Activated T-cell treated with anti-CD3 and anti-CD28 coated beads for 48 hours (primary cell): ENCODE measurements at places on chromosomes 3 and 15.

DNA sequence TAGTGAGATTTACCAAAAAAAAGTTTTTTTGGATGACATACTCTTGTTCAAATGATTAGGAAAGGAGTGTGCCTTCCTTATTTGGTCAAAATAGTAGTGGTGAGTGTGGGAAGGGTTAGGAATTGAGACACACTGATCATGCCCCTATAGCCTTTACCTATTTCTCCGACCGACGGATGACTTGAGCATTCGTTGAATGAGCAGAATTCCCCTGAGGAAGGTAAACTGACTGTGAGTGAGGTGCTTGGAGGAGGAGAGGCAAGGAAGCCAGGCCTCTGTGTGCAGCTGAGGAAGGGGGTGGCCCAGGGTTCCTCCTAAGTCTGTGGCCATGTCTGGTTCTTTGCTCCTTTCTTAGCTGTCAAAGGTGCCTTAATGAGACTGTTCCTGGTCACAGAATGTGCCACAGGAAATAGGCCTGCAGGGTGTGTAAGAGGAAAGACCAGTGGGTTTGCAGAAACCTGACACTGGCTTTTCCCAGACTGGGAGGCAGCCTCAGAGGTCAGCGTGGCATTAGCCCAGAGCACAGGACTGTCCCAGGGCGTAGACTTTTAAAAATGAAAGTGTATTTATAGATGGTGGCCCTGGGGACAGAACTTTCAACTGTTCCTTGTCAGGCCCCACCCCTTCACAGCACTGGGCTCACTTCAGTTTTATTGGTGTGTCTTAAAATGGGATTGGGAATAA, 307.7 kb upstream of the C2CD4B start:
- DNase-seq, result no peak

GRCh38 chr15:80367094-80367493, 37.1 kb upstream of the ARNT2 start:
- no peak for DNase-seq

GRCh38 chr15:40739047-40739446, 16.0 kb downstream of the RMDN3 start:
- no peak for DNase-seq

DNA sequence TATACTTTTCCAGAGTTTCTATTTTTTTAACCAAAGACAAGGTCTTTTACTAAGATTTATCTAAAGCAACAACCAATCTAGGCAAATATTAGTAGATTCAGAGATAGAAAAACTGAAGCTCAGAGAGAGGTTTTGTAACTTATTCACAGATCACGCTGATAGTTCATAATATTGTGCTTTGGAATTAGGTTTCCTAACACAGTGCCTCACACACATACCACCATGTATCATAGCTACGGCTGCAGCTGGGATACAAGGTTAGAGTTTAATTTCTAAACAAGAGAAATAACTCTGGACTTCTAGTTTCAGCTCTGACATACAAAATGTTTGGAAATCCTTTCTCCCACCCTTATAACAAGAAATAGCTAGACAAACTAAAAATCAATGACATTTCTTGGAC, 565.7 kb downstream of the PYDC2 start:
- no peak for DNase-seq

- DNase-seq, result no peak
Measured at GRCh38 chr3:45987368-45988291, 8.0 kb downstream of the FYCO1 start.

DNA sequence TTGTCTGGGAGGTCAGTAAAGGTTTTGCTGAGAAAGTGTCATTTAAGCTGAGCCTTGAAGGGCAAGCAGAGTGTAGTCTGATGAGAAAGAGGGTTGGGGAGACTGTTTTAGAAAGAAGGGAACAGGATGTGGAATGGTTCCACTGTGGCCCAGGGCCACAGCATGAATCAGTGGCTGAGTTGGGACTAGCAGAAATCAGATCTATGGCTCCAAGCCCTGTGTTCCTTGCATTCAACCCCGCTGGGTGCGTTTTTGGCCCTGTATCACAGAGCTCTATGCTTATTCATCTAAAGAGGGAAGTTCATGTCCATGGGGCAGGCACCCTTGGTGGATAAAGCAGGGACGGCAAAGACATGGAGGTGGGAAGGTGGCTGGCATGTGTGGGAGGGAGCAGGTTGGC, 151.3 kb downstream of the CACNA1D start:
- no peak for DNase-seq

- no peak for DNase-seq
Measured at GRCh38 chr15:85785887-85786780, 8.6 kb downstream of the KLHL25 start.

GRCh38 chr3:11612515-11613188, 31.1 kb downstream of the VGLL4 start:
- DNase-seq, result no peak

- DNase-seq, result no peak
Measured at GRCh38 chr15:57496946-57497869, 94.5 kb upstream of the MYZAP start.

DNA sequence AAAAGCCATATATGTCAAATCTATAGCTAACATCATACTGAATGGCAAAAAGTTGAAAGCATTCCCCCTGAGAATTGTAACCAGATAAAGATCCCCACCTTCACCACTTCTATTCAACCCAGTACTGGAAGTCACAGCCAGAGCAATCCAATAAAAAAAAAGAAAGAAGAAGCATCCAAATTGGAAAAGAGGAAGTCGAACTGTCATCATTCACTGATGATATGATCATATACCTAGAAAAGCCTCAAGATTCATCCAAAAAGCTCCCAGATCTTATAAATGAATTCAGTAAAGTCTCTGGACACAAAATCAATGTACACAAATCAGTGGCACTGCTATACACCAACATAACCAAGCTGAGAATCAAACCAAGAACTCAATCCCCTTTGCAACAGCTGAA, 97.4 kb downstream of the CBLB start:
- DNase-seq, result no peak

DNA sequence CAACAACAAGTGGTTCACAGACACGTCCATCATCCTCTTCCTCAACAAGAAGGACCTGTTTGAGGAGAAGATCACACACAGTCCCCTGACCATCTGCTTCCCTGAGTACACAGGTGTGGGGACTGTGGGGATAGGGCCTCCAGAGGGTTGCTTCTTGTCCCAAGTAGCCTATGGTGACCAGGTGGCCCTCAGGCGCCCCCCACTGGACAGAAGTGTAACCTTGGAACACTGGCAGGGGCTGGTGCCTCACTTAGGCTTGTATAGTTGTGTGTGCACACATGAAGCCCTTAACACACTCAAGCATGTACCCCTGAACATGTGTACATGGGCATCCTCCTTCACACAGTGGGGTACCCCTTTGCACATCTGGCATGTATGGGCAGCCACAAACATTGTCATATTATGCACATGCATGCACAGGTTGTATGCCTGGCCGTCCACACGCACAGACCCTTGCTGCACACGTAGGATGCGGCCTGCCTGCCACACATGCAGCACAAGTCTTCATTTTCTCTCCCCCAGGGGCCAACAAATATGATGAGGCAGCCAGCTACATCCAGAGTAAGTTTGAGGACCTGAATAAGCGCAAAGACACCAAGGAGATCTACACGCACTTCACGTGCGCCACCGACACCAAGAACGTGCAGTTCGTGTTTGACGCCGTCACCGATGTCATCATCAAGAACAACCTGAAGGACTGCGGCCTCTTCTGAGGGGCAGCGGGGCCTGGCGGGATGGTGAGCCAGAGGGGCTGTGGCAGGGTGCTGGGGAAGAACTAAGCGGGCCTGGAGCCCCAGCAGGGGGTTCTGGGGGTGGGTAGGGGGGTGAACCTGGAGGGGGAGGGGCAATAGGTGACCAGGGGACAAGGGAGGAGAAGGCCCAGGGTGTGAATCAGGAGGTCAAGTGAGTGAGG, 11.7 kb upstream of the SEMA3B start:
- peak; percentile 38 for DNase-seq

- no peak for DNase-seq
Measured at GRCh38 chr15:68372291-68372811, 59.6 kb downstream of the ITGA11 start.

DNA sequence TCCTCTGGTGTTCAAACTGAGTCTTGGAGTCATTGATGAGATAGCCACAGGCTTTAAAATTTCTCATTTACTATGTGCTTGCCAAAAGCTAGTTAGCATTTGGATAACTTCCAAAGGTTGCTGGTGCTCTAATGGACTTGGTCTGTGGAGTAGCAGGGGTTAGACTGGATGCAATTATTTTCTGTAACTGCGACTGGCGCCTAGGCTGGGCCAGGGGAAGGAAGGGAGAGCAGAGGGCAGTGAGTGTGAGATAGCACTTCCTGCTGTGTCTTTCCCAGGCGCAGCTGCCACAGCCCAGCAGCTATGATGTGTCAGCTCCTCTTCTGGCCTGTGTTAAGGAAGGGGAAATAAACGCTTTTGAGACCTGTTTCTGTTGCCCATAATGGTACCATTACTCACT, 98.6 kb downstream of the MYRIP start:
- DNase-seq, result no peak

DNA sequence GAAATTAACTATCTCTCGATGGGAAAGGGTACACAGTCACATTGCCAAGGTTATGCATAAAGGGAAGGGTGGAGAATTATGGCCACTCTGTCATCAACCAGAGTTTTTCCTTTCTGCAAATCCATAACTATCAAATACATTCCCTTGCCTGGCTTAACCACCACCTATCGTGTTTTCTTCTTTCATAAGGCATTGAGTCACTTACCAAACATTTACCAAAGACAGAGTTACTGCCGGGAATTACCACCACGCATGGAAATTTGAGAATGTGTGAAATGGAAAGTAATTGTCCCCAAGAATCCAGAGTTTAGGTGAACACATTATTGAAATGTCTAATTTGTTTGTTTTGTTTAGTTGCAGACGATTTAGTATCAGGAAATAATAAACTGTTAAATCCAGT, 134.3 kb upstream of the LRRN1 start:
- DNase-seq, result no peak

- DNase-seq, result no peak
Measured at GRCh38 chr3:13294442-13295351, 125.4 kb downstream of the NUP210 start.

GRCh38 chr15:81303244-81304225, 20.4 kb downstream of the STARD5 start:
- no peak for DNase-seq

GRCh38 chr15:50503144-50503543, 43.3 kb downstream of the USP50 start:
- DNase-seq, result no peak

GRCh38 chr3:40477666-40478065, 744 bp downstream of the ZNF619 start:
- no peak for DNase-seq

- DNase-seq, result no peak
Measured at GRCh38 chr15:100531823-100532327, 3.1 kb upstream of the CERS3 start.

GRCh38 chr15:42141246-42141645, 15.2 kb downstream of the PLA2G4F start:
- DNase-seq, result no peak

GRCh38 chr15:83065431-83065830, 1.6 kb downstream of the BTBD1 start:
- no peak for DNase-seq

DNA sequence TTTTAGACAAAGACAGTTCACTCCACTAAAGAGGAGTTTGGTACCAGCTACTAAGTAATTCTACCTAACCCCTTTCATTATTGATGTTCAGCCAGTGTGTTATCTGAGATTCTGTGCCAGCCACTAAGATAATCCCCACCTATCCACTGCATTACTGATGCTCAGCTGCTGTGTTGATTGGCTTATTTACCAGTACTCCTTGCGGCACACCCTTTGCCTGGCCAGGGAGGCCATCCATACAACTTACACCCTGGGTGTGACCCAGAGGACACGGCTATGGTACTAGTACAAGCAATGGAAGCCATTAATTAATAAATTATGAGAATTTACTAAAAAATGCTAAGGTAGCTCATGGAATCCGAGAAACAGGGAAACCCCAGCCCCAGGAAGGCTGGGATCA, 290.7 kb upstream of the CTNNB1 start:
- DNase-seq, result no peak

- no peak for DNase-seq
Measured at GRCh38 chr15:65395567-65396202, 17.9 kb upstream of the IGDCC3 start.

GRCh38 chr3:31804251-31805051, 176.6 kb downstream of the OSBPL10 start:
- DNase-seq, result no peak

- DNase-seq, result no peak
Measured at GRCh38 chr3:38996193-38996592, 55.6 kb downstream of the SCN11A start.

GRCh38 chr3:17980863-17981262, 238.4 kb upstream of the TBC1D5 start:
- no peak for DNase-seq

GRCh38 chr3:13042127-13042701, 31.0 kb downstream of the IQSEC1 start:
- DNase-seq, result no peak

DNA sequence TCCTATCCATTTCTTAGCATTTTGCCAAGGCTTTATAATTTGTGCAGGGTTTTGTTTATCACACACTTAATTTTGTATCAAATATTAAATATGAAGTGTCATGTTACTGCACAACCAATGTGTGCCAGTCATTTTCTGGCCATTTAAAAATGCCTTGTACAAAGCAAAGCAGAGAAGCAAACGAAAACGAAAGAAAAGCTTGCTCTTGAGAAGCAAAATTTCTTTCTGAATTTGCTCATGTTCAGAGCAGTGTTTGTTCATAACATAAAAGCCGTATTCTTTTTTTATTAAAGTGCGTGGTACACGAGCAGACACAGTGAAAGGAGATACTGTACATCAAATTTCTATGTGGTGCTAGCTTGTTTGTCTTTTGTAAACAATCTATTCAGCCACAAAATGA, 792.6 kb downstream of the NAALADL2 start:
- no peak for DNase-seq

DNA sequence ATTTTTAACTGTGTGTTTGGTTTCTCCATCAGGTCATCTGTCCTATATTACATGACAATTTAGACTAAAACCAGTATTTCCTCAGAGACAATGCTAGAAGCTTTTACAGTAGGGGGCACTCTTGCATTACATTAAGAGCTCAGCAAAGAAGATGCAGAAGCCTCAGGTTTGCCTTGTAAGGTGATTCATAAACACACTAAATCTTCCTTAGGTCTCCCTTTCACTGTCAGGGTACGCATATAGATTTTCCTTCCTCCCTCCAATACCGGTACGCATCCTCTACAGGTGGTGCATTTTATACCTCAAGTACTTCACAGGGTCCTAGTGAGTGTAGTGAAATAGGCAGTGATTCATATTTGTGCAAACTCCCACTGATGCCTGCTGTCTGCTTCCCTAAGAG, 46.5 kb downstream of the CD86 start:
- no peak for DNase-seq

- DNase-seq, result no peak
Measured at GRCh38 chr3:42159147-42159546, 68.0 kb downstream of the TRAK1 start.

GRCh38 chr3:152825566-152825965, 9.4 kb upstream of the P2RY1 start:
- no peak for DNase-seq

- no peak for DNase-seq
Measured at GRCh38 chr3:143158014-143158988, 38.7 kb downstream of the CHST2 start.

- no peak for DNase-seq
Measured at GRCh38 chr15:73805504-73806089, 52.4 kb upstream of the INSYN1 start.
